Activated CD8-positive, alpha-beta memory T cell treated with anti-CD3 and anti-CD28 coated beads for 4 hours (primary cell): ENCODE measurements at places on chromosomes 6 and 20.

DNA sequence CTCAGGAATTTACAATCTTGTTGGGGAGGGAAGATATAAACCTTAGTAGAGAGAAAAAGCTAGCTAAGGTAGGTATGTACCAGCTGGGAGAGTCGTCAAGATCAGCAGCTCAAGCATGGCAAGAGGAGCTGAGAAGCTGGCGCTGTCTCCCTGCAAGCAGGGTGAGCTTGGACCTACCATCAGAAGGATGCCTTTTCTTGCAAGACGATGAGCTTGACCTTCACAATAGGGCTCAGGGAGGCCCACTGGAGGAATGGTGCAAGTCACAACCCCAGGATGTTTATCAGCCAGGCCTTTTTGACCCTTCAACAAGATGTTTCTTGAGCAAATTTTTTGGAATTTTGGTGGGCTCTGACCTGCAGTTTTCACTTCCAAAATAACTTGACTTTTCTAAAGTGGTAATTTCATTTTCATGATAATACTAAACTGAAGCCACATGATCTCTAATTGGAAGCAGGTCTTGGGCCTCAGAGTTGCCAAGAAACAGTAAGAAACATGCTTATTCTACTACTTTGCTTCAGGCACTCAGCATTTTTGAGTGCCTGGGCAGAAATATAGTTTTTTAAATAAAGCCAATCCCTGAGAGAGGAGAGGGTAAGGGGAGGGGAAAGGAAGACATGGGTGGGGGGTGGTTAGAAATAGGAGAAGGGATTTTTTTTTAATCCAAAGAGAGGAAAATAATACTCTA is 258.1 kb downstream of the CLIC5 start:
- DNase-seq, result no peak

- no peak for DNase-seq
Measured at GRCh38 chr6:33851959-33852358, 48.2 kb upstream of the MLN start.

- DNase-seq, result no peak
Measured at GRCh38 chr20:58160451-58161061, 67.9 kb downstream of the ANKRD60 start.

- DNase-seq, result no peak
Measured at GRCh38 chr20:37808233-37809070, 94.5 kb upstream of the VSTM2L start.

GRCh38 chr20:56627122-56628014 is 1.7 kb upstream of the TFAP2C start:
- no peak for DNase-seq

DNA sequence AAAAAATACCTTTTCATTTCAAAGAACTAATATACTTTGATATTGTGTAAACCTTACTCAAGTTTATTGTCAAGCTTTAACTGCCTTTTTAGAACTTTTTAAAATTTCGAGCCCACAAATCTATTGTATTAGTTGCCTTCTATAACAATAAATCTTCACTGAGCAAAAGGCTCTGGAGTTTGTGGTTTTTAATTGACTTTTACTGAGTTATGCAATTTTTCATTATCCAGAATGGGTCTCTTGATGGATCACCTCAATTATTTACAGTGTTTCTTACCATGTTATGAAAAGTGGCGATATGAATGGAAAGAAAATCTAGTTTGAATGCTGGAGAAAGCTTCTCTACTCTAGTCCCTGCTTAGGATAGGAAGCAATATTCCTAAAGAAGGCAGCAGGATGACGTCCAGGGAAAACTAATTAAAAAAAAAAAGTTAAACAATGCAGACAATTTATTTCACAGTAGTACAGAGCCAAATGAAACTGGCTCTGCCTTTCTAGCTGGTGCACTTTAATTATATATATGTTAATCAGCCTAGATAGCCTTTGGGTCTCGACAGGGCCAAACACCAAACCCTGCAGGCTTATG is 5.0 kb downstream of the ID4 start:
- no peak for DNase-seq

DNA sequence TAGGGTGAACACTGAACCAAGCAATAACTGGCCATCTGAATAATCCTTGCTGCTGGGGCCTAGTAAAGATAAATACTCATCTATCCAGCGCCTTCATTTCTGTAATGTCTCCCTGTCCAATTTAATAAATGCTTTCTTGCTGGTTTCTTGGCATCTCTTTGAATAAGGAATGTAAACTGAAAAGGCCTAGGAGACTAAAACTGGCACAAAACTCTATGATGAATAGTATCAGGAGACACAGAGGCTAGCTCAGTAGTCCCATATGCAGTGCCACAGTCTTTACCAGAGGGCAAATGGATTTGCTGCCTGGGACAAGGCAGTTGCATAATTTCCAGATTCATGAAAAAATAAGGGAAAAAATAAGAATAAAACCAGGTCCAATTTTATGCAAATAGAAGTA is 324.4 kb downstream of the CENPW start:
- DNase-seq, result no peak
